HuH-7 (cell line): ENCODE measurements at places on chromosomes 13 and 19.

GRCh38 chr13:71082631-71083030, 784.4 kb downstream of the DACH1 start:
- no peak for DNase-seq

DNA sequence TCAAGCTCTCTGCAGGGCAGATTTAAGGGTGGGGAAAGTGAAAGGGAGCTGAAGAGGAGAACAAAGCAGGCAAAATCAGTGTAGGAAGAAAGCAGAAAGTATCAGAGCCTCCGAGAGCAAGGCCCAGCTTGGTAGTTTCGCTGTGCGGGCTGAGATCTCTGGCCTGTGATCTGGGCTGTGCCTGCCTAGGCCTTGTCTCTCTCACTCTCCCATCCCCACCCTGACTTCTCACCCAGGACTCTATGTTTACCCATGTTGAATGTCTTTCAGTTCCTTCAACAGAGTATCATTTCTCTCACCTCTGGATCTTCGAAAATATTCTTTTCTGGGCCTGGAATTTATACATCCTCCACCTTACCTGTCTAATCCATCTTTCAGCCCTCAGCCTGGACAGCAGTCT, 391.3 kb downstream of the FOXO1 start:
- no peak for DNase-seq

- no peak for DNase-seq
Measured at GRCh38 chr13:113448545-113448884, 4.8 kb downstream of the ADPRHL1 start.

DNA sequence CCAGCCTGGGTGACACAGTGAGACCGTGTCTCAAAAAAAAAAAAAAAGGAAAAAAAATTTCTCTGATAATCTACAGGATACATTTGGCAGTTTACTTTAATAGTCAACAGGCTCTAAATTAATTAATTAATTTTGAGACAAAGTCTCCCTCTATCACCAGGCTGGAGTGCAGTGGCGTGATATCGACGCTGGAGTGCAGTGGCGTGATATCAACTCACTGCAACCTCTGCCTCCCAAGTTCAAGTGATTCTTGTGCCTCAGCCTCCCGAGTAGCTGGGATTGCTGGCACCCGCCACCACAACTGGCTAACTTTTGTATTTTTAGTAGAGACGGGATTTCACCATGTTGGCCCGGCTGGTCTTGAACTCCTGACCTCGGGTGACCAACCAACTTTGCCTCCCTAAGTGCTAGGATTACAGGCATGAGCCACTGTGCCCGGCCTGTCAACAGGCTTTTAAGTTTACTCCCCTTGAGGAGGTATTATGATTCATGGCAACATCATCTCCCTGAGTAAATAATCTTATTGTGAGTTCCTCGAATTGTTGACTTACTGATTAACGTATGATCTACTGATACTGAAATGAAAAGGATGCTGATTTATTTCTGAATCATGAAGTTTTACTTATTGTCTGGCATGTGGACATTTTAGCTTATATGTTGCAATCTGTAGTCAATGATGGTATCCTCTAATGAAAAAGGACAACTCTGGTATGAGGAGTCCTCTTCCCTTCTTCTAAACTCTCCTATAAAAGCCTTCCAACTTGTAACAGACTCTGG, 21.3 kb upstream of the MTRF1 start:
- DNase-seq, result no peak

GRCh38 chr19:49894011-49894664, 2.5 kb downstream of the IL4I1 start:
- DNase-seq, result no peak

DNA sequence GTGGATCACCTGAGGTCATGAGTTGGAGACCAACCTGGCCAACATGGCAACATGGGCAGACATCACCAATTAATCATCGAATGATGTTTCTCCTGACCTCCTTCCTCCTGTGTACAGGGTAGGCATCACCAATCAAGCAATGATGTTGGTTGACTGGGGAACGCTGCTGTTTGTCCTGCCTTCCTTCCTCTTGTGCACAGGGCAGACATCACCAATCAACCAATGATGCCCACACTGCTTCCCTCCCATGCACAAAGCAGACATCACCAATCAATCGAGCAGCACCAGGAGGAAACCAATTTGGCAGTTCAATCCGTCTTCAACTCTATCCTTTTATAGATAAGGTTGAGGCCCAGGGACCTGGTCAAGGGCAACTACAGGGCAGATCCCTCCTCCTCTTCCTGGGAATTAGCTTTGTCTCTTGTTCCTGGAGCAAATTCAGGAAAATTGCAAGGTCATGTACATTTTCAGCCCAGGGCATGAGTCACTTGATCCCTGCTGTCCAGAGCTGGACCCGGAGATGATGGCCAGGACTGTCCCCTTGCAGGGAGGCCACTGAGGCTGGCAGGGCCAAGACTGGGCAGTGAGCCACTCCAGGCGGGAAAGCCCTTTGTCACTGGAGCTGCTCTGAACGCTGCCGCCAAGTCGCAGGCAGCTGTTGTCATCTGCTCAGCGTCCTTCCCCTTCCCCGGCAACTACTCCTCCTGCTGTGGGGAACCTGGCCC, 5.3 kb upstream of the CSNK1G2 start:
- DNase-seq, result no peak

- DNase-seq, result no peak
Measured at GRCh38 chr13:40565282-40566148, 100.9 kb downstream of the FOXO1 start.

DNA sequence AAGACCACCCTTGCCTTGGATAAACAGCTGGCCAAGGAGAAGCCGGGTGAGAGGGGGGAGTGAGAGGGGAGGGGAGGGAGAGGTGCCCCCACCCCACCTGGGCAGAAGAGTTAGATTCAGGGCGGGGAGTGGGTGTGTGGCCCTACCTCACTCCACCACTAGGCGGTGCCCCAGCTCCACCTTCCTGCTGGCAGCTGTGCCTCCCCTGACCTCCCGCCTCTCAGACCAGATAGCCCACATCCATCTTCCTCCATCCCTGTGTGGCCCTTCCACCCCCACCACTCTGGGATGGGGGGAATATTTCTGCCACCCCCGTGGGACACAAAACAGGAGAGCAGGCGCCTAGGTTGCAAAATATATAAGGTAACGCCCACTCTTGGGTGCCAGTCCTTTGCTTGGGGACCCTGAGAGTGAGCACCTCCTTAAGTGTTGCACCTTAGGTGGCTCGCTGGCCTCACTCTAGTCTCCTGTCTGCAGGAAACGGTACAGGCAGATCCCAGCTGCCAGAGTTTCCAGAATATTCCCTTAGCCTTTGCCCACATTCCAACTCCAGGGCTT, 13.8 kb upstream of the EHD2 start:
- DNase-seq, result peak; percentile 96

GRCh38 chr19:47013041-47013517, 6.6 kb upstream of the NPAS1 start:
- DNase-seq, result peak; percentile 92

- no peak for DNase-seq
Measured at GRCh38 chr13:41955605-41956004, 5.3 kb downstream of the VWA8 start.

- no peak for DNase-seq
Measured at GRCh38 chr13:88104576-88104975, 433.4 kb downstream of the SLITRK5 start.

DNA sequence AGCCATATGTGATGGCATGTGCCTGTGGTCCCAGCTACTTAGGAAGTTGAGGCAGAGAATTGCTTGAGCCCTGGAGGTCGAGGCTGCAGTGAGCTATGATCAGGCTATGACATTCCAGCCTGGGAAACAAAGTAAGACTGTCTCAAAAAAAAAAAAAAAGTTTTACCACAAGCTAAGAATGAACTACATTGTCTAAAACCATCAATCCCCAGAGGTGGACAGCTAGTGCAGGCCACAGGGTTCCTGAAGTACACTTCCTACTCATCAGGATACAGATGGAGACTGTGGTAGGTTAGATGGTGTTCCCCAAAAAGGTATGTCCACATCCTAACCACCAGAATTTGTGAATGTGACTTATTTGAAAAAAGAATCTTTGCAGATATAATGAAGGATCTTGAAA, 63.5 kb upstream of the DOCK9 start:
- no peak for DNase-seq

GRCh38 chr19:2512523-2513431, 36.9 kb downstream of the GADD45B start:
- DNase-seq, result no peak

GRCh38 chr13:45833663-45834375, 17.7 kb downstream of the SIAH3 start:
- no peak for DNase-seq

DNA sequence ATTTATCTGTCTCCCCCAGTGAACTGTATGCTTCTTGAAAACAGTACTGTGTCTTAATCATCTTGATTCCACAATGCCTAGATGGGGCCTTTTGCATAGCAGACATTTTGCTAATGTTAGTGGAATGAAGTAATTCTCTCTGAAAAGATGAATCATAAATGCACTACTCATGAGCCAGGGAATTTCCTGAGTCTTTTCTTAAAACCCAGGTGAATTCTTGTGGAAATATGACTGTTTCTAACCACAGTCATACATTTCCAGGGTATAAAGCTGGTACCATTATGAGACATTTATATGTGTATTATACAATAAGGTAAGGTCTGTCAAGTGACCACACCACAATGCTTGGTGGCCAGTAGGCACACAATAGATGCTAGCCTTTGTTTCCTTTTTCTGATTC, 5.5 kb upstream of the KCTD4 start:
- no peak for DNase-seq

GRCh38 chr13:97231118-97231828, 9.1 kb downstream of the MBNL2 start:
- no peak for DNase-seq

GRCh38 chr13:72346716-72347115, 380.7 kb downstream of the MZT1 start:
- DNase-seq, result no peak

DNA sequence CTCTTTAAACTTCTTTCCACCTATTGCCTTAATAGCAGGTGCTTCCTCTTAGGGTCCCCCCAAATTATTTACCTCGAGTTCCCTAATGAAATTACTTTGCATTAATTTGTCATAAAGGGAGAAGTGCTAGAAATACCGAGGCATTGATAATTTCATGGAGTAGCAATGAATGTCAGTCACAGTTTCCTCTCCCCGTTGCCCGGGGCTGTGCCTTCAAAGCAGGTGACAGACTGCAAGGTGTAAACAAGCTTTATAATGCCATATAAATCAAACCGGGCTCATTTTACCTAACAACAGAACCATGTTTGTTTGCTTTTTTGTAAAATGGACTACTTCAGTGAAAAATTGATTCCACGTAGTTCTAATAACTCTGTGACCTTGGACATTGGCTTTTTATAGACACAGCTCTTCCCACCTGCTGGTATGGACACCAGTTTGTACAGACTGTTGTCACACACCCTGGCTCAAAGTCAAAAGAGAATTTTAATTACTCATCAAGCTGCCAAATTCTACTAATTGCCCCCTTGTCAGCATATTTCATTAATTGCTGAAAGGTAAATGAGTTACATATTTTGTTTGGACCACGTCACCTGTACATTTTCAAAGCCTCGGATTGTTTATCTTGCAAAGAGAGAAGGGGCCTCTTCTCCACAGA, 171.1 kb downstream of the STK24 start:
- DNase-seq, result no peak

- DNase-seq, result no peak
Measured at GRCh38 chr13:40494946-40495620, 171.4 kb downstream of the FOXO1 start.

GRCh38 chr19:35375505-35376307, 4.8 kb downstream of the GPR42 start:
- DNase-seq, result no peak

- no peak for DNase-seq
Measured at GRCh38 chr19:40803857-40804782, 5.1 kb downstream of the EGLN2 start.

GRCh38 chr13:113902986-113903775, 39.3 kb upstream of the GAS6 start:
- no peak for DNase-seq

- DNase-seq, result no peak
Measured at GRCh38 chr13:107375701-107376340, 807.9 kb upstream of the ARGLU1 start.

- no peak for DNase-seq
Measured at GRCh38 chr19:42360787-42361544, 29.1 kb downstream of the CNFN start.

- no peak for DNase-seq
Measured at GRCh38 chr19:46487178-46487801, 8.4 kb downstream of the PNMA8B start.

DNA sequence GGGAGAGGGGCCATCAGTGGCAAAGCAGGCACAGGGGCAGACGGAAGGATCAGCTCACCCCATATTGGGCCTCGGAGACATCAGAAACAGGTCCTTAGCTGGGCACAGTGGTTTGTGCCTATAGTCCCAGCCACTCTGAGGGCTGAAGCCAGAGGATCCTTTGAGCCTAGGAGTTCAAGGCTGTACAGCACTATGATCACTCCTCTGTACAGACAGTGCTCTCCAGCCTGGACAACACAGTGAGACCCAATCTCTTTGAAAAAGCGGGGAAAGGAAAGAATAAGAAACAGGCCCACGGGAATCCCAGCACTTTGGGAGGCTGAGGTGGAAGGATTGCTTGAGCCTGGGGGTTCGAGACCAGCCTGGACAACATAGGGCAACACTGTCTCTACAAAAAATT, 6.0 kb downstream of the SERTAD1 start:
- no peak for DNase-seq

GRCh38 chr13:29957320-29957719, 106.9 kb upstream of the UBL3 start:
- no peak for DNase-seq

- DNase-seq, result no peak
Measured at GRCh38 chr13:49806126-49806536, 13.6 kb upstream of the KPNA3 start.

DNA sequence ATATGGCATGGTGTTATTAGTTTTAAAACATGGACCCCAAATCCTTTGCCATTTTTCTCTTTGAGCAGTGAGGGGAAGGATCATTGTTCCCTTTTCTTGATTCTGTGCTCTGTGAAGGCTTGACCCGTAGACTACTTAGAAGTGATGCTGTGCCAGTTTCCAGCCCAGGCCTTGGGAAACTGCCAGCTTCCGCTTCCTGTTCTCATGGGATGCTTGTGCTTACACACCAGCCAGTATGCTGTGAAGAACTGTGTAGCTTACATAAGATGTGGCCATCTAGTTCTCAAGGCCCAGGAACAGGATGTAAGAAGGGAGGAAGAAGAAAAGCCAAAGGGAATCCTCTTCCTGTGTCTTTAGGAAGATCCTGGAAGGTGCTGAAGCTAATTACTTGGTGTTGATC, 180.9 kb downstream of the PCCA start:
- no peak for DNase-seq

DNA sequence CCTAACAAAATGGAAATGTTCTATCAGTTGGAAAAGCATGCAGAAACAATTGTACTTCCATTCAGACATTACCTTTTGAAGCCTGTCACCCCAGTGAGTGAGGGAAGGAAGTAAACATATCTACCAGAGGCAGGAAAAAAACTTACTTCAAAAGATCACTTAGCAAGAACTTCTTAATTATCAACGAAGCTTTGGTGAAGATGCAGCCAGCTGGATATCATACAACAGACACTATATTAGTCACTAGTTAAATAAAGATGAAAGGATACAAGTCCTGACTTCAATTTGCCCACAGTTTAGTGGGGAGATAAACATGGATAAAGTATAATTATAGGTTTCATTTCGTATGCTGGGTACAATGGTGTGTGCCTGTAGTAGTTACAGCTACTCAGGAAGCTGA, 148.8 kb downstream of the TNFRSF19 start:
- DNase-seq, result no peak
